Right renal pelvis (tissue), 4 donors: ENCODE measurements at places on chromosomes 2 and 18. TPM values are rescaled to one million over a fixed set of nuclear protein-coding genes. Genes with fewer than 3 reads are reported as not detected.

GCG gene
- not detected for polyA plus RNA-seq

RGPD4 gene
- 0.08 TPM for polyA plus RNA-seq

FOXD4L1 gene
- 0.27 TPM for polyA plus RNA-seq

TDRD15 gene
- polyA plus RNA-seq: not detected

EVX2 gene
- polyA plus RNA-seq: not detected

TBC1D8 gene
- 29.5 TPM for polyA plus RNA-seq

- no peak for DNase-seq
Observed at GRCh38 chr2:203330434-203330833, 2.2 kb downstream of the ABI2 start.

DNA sequence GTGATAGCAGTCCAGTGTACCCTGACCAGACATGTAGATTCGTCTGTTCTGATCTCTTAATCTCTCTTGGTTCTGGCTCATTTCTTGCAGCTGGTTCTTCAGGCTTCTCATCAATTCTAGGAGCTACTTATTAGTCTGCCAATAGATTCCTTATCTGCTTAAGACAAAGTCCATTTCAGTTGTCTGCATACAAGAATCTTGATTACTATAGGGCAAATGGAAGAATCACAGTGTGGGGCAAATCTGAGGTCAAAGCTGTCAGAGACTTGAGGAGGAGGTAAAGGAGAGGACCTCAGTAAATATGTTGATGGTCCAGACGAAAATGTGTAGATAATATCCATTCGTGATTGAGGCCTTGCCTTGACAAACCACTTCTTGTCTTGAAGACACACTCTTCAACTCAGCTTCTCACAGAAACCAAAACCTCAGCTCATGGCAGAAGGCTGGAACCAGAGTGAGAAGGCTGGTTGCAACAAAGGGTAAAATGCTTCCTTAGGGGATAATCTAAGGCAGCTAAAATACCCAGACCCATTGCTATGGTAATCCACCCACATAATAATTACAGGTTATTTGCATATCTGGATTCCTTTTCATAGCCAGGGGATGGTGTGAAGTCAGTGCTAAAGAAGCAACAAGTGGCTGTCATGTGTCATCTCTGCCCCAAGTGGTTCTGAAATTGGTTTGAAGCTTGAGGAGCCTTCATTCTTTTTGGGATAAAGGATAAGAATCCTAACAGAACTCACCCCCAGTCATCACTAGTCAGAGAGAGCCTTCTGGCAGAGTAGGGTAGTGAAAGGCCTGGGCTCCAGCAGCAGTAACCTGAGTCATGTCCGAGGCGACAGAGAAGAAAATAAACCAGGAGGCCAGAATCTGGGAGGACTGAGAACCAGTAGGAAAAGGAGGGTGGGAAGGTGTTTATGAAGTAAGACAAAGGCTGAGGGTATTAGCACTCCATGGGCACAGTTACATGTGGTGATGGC, 29.2 kb upstream of the PELI1 start:
- no peak for DNase-seq

GRCh38 chr2:227578642-227579041, 20.1 kb upstream of the SCYGR2 start:
- DNase-seq: no peak

- no peak for DNase-seq
Observed at GRCh38 chr2:188243381-188243780, 48.3 kb upstream of the GULP1 start.

- DNase-seq: no peak
Observed at GRCh38 chr18:78144669-78145068, 834.9 kb upstream of the SALL3 start.

DNA sequence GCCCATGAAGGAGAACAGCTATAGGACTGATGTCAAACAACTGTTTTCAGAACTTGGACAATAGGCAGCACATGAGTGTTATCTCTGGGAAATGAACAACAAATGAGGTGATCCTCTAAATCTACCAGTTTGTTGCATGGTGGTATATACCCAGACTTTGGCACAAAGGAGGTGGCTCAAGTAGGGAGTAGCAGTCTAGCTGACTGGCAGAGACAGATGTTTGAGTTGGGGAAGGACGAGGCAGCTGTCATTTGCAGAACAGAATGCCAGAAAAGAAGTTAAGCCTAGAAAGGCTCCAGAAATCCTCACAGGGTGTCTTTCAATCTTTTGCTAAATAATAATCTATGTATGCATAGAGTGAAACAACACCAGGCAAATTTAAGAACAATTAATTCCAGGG, 47.4 kb downstream of the RPE start:
- no peak for DNase-seq

GRCh38 chr2:6966446-6966940, 49.3 kb downstream of the RNF144A start:
- no peak for DNase-seq

GRCh38 chr18:33316146-33316587, 124.4 kb downstream of the CCDC178 start:
- no peak for DNase-seq

DNA sequence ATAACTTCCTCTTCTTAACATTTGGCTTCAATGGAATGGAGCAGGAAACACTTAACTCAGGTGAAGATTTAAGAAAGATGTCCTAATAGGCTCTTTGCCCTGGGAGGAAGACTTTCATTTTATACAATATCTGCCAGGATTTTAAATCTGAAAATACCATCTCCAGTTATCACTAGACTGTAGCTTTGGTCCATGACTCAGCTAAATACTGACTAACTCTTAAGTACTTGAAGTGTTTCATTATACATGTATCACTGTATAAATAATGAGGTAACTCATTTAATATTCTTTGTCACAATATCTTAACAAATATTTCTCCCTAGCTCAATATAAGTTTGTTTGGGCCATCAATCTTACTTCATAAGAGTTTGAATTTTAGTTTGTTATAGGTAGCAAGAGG, 34.7 kb downstream of the RBKS start:
- no peak for DNase-seq

GRCh38 chr2:22628906-22629305, 756.1 kb upstream of the KLHL29 start:
- DNase-seq: no peak

GRCh38 chr2:109386004-109386695, 227.6 kb downstream of the SEPTIN10 start:
- no peak for DNase-seq

- DNase-seq: no peak
Observed at GRCh38 chr18:62281684-62282083, 43.4 kb upstream of the TNFRSF11A start.

GRCh38 chr2:185899366-185899765, 160.8 kb downstream of the FSIP2 start:
- no peak for DNase-seq

DNA sequence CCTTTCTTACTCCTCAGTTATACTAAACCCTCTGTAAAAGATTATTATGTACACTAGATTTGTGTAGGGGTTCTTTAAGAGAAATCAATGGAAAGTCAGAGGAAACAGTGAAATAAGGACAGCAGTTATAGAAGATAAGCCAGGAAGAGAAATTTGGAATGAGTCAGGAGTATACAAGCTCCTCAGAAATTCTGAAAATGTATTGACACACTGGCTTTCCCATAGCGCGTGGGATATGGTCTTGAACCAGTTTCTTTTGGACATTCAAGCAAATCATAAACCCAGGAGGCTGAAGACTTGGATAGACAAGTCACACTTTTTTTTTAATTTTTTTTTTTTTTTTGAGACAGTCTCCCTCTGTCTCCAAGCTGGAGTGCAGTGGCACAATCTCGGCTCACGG, 316.1 kb upstream of the MMADHC start:
- DNase-seq: no peak

GRCh38 chr2:115011721-115012120, 569.3 kb downstream of the DPP10 start:
- DNase-seq: no peak
